HCT116 (cell line): ENCODE measurements at places on chromosomes 16 and 17. TPM values are rescaled to one million over a fixed set of nuclear protein-coding genes. Genes with fewer than 3 reads are reported as not detected.

GRCh38 chr16:3283543-3284447, 504 bp downstream of the ZNF263 start:
- H3K27ac ChIP-seq: peak overlapping the region; percentile 96
- H3K36me3 ChIP-seq: peaks cover 37% of the 10 kb centered on the region
- H3K4me1 ChIP-seq: peaks cover 21% of the 10 kb centered on the region; the same call in 1 of the 2 replicates
- DNase-seq: no peak
- peak overlapping the region; percentile 69 for H3K4me3 ChIP-seq

- no peaks in the 10 kb centered on the region for H3K27me3 ChIP-seq
- H3K27ac ChIP-seq: no peak overlapping the region
- peaks cover 11% of the 10 kb centered on the region for H3K4me1 ChIP-seq
- no peak overlapping the region for H3K4me3 ChIP-seq
- no peaks in the 10 kb centered on the region for H3K36me3 ChIP-seq
These were observed 34.9 kb upstream of the CACNG4 start for GRCh38 chr17:66929591-66929990.

DNA sequence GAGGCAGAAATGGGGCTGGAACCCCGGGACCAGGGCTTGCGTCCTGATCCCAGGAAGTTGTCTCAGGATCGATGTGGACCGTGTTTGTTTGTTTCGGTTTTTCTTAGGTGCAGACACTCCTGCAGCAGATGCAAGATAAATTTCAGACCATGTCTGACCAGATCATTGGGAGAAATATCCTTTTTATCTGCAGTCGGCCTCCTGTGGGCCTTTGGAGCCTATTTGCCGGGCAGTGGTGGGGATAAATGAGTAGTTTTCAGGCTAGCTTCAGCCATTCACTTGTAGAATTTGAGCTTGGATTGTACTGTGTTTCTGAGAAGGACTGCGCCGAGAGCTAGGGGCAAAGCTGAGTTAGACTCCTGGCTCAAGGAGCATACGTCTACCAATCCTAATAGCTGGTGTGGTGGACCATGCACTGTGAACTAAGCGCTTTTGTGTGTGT, 816 bp downstream of the HSBP1 start:
- peak overlapping the region; percentile 80 for H3K27ac ChIP-seq
- peaks cover 28% of the 10 kb centered on the region for H3K4me1 ChIP-seq
- DNase-seq: no peak

- H3K27ac ChIP-seq: no peak overlapping the region
- H3K4me1 ChIP-seq: peaks cover 22% of the 10 kb centered on the region
- no peaks in the 10 kb centered on the region for H3K36me3 ChIP-seq
- H3K27me3 ChIP-seq: peaks cover 4% of the 10 kb centered on the region; the same call in 1 of the 2 replicates
These were observed 3.5 kb upstream of the MTHFSD start for GRCh38 chr16:86558355-86559193.

The NPIPB13 gene
- 9.1 TPM for total RNA-seq

GRCh38 chr16:88724855-88725555, 18.7 kb downstream of the CTU2 start:
- peaks cover 75% of the 10 kb centered on the region; the same call in 1 of the 2 replicates for H3K36me3 ChIP-seq
- H3K4me1 ChIP-seq: no peaks in the 10 kb centered on the region
- H3K4me3 ChIP-seq: no peak overlapping the region
- H3K27me3 ChIP-seq: no peaks in the 10 kb centered on the region

- H3K4me1 ChIP-seq: peaks cover 15% of the 10 kb centered on the region
- no peak overlapping the region for H3K27ac ChIP-seq
- H3K27me3 ChIP-seq: no peaks in the 10 kb centered on the region
- no peak overlapping the region for H3K4me3 ChIP-seq
- DNase-seq: no peak
These were observed 25.8 kb downstream of the PHB1 start for GRCh38 chr17:49388692-49389513.

DNA sequence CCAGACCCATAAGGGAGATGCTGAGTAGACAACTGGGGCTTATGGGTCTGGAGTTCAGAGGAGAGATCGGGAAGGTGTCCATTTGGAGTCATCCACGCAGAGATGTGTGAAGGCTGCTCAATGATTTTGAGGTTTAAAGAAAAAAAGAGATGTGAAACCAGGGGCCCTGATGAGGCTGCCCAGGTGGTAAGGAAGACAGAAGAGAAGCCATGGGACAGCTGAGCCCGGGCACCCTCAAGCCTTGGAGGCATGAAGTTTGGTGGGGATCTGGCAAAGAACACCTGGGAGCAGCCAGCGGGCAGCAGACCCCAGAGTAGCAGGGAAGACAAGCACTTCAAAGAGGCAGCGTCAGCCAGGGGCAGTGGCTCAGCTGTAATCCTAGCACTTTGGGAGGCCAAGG, 20.8 kb upstream of the MYO15B start:
- H3K27ac ChIP-seq: no peak overlapping the region
- peaks cover 30% of the 10 kb centered on the region for H3K36me3 ChIP-seq
- H3K27me3 ChIP-seq: no peaks in the 10 kb centered on the region
- no peak for DNase-seq
- H3K4me3 ChIP-seq: no peak overlapping the region
- H3K4me1 ChIP-seq: peaks cover 8% of the 10 kb centered on the region; the same call in 1 of the 2 replicates

The MFSD6L gene
- total RNA-seq: not detected

- no peak overlapping the region for H3K4me3 ChIP-seq
- H3K27me3 ChIP-seq: no peaks in the 10 kb centered on the region
- H3K36me3 ChIP-seq: no peaks in the 10 kb centered on the region
- no peak overlapping the region for H3K27ac ChIP-seq
- DNase-seq: no peak
- no peaks in the 10 kb centered on the region for H3K4me1 ChIP-seq
These were observed 17.4 kb downstream of the CCDC102A start for GRCh38 chr16:57518922-57519321.

GRCh38 chr16:84735849-84736586, 36.2 kb downstream of the USP10 start:
- no peaks in the 10 kb centered on the region for H3K36me3 ChIP-seq
- H3K4me3 ChIP-seq: no peak overlapping the region
- no peak for DNase-seq
- H3K4me1 ChIP-seq: peaks cover 45% of the 10 kb centered on the region
- H3K27me3 ChIP-seq: no peaks in the 10 kb centered on the region
- peak overlapping the region; percentile 12; the same call in 1 of the 2 replicates for H3K27ac ChIP-seq

- peak overlapping the region; percentile 79 for H3K27ac ChIP-seq
- H3K27me3 ChIP-seq: no peaks in the 10 kb centered on the region
- peak overlapping the region; percentile 73 for H3K4me3 ChIP-seq
- H3K36me3 ChIP-seq: 0 out of 2 replicates have a peak, but pooled peaks cover 3% of the 10 kb centered on the region
- DNase-seq: no peak
These were observed 521 bp downstream of the ATMIN start for GRCh38 chr16:81035975-81036750.

DNA sequence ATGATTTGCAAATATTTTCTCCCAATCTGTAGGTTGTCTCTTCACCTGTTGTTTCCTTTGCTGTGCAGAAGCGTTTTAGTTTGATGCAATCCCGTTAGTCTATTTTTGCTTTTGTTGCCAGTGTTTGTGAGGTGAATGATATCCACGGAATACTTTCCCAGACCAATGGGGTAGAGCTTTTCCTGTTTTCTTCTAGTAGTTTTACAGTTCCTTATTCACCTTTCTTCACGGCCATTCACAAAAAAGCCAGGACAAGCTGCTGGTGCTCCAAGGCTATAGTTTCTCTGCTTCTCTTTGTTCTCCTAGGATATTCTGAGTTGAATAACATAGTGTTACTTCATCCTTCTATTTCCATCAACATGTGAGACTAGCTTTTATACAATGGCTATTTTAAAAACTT, 98.7 kb downstream of the UTP18 start:
- no peaks in the 10 kb centered on the region for H3K36me3 ChIP-seq
- peaks cover 7% of the 10 kb centered on the region; the same call in 1 of the 2 replicates for H3K4me1 ChIP-seq
- no peak for DNase-seq

GRCh38 chr17:70405492-70406220, 236.3 kb downstream of the KCNJ2 start:
- no peaks in the 10 kb centered on the region for H3K27me3 ChIP-seq
- H3K4me3 ChIP-seq: no peak overlapping the region
- DNase-seq: peak; percentile 4
- H3K36me3 ChIP-seq: no peaks in the 10 kb centered on the region

DNA sequence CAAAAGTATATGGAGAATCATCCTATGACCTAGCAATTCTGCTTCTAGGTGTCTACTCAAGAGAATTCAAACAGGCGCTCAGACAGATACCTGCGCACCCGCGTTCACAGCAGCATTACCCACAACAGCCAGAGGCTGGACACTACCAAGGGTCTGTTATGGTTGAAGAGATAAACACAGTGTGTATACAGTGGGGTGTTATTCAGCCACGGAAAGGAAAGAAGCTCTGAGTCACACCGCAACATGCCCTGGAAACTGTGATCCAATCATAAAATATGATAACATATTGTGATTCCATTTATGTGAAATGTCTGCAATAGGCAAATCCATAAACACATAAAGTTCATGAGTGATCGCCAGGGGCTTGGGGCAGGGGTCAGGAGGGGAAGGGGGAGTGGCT, 18.0 kb upstream of the JPH3 start:
- H3K27me3 ChIP-seq: peaks cover 2% of the 10 kb centered on the region; the same call in 1 of the 2 replicates
- no peaks in the 10 kb centered on the region for H3K36me3 ChIP-seq
- H3K27ac ChIP-seq: no peak overlapping the region
- DNase-seq: no peak
- no peak overlapping the region for H3K4me3 ChIP-seq

GRCh38 chr16:19177111-19177739, 9.2 kb downstream of the SYT17 start:
- no peaks in the 10 kb centered on the region for H3K27me3 ChIP-seq
- no peak overlapping the region for H3K4me3 ChIP-seq
- no peaks in the 10 kb centered on the region; the same call in none of the 2 replicates for H3K36me3 ChIP-seq
- no peak overlapping the region for H3K27ac ChIP-seq

DNA sequence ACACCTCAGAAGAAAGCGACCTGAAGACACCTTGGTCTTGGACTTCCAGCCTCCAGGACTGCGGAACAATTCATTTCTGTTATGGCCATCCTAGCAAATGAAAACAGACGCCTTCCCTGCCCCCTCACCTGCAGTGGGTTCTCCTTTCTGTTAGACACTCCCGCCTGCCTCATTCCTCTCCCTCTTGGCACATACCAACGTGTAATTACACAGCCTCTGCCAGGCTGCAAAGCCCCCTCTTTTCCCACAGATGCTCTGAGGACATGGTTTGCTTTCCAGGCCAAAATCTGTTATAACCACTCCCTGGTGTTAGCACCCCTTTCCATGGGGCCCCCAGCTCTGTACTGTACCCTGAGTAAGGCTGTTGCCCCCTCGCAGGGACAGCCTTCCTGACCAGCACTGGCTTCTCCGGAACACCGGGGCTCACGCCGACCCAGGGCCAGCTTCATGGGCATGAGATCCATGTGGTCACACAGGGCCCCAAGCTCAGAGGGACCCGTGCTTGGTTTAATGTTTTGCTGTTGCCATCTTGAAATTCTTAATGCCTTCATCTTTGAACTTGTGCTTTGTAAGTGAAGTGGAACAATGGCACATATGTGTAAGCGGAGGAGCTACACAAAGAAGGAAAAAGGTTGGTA, 64.1 kb downstream of the SDK2 start:
- H3K4me1 ChIP-seq: no peaks in the 10 kb centered on the region
- DNase-seq: no peak
- no peak overlapping the region for H3K27ac ChIP-seq
- H3K4me3 ChIP-seq: no peak overlapping the region
- H3K36me3 ChIP-seq: no peaks in the 10 kb centered on the region

The HBQ1 gene
- not detected for total RNA-seq

GRCh38 chr17:61570118-61570517, 20.9 kb downstream of the NACA2 start:
- peaks cover 49% of the 10 kb centered on the region for H3K4me1 ChIP-seq
- H3K4me3 ChIP-seq: no peak overlapping the region
- H3K27ac ChIP-seq: peak overlapping the region; percentile 96
- DNase-seq: peak; percentile 68
- no peaks in the 10 kb centered on the region for H3K36me3 ChIP-seq

GRCh38 chr17:56521414-56522141, 71.9 kb upstream of the NOG start:
- no peak overlapping the region for H3K4me3 ChIP-seq
- H3K27ac ChIP-seq: no peak overlapping the region
- peaks cover 50% of the 10 kb centered on the region for H3K27me3 ChIP-seq
- no peaks in the 10 kb centered on the region for H3K4me1 ChIP-seq

DNA sequence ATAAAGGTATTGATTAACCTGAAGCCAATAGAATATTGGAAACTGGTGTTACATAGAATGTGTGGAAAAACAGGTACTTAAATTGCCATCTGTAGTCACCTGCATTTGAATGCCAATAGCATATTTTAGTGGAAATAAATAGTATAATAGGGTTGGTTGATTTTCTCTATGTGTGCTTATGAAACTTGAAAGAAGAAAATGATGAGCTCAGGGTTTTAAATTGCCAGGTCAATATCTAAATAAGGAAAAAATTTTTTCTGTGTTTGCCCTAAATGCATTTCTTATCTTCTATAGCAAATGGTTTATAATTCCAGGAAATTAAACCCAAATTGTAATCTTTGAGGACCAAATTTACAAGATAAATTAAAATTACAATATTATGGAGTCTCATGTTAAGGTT, 626.6 kb downstream of the CDH8 start:
- H3K4me1 ChIP-seq: no peaks in the 10 kb centered on the region
- H3K27ac ChIP-seq: no peak overlapping the region

- no peaks in the 10 kb centered on the region for H3K4me1 ChIP-seq
- H3K27ac ChIP-seq: no peak overlapping the region
- no peak overlapping the region for H3K4me3 ChIP-seq
- H3K36me3 ChIP-seq: no peaks in the 10 kb centered on the region
- no peaks in the 10 kb centered on the region for H3K27me3 ChIP-seq
- DNase-seq: no peak
These were observed 688.9 kb upstream of the KIF2B start for GRCh38 chr17:53133876-53134275.

DNA sequence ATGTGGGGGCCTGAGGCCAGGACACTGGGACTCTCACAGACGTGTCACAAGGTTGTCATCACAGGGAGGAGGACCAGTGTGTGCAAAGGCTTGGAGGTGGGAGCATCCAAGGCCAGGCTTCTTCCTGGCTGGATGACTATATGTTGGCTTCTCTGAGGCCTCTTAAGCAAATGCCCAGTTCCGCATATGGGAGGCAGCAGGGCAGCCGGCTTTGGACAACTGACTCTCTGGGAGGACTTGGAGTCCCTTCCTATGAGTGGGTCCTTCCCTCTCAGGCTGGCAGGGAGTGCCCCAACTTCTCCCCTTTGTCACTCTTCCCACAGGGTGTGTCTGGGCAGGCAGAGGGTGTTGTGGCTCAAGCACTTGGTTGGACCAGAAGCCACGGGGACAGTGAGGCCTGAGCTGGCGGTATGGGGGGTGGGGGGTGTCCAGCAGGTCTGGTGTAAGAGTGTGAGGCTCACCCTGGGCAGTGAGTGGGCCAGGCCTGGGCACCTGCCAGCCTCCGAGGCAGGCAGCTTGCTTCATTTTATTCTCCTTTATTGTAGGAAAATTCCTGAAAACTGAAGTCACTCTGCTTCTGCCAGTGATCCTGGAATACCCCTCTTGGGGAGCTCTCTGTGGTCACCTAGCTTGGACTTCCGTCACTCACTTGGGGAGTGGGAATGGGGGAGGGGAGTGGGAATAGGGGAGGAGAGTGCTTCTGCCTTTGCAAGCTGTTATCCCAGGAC, 14.9 kb downstream of the ADGRG1 start:
- H3K4me3 ChIP-seq: no peak overlapping the region
- no peak for DNase-seq
- peak overlapping the region; percentile 6; the same call in 1 of the 2 replicates for H3K27ac ChIP-seq
- no peaks in the 10 kb centered on the region; the same call in 1 of the 2 replicates for H3K36me3 ChIP-seq

- no peaks in the 10 kb centered on the region for H3K36me3 ChIP-seq
- DNase-seq: no peak
These were observed 510 bp downstream of the ERCC4 start for GRCh38 chr16:13920510-13920818.

- no peak overlapping the region for H3K4me3 ChIP-seq
- no peak overlapping the region for H3K27ac ChIP-seq
- peaks cover 26% of the 10 kb centered on the region for H3K4me1 ChIP-seq
- H3K36me3 ChIP-seq: no peaks in the 10 kb centered on the region
- no peaks in the 10 kb centered on the region for H3K27me3 ChIP-seq
These were observed 26.2 kb upstream of the ZNF652 start for GRCh38 chr17:49388290-49388640.
